ENCODE measurements at places on chromosomes 12 and 14.

DNA sequence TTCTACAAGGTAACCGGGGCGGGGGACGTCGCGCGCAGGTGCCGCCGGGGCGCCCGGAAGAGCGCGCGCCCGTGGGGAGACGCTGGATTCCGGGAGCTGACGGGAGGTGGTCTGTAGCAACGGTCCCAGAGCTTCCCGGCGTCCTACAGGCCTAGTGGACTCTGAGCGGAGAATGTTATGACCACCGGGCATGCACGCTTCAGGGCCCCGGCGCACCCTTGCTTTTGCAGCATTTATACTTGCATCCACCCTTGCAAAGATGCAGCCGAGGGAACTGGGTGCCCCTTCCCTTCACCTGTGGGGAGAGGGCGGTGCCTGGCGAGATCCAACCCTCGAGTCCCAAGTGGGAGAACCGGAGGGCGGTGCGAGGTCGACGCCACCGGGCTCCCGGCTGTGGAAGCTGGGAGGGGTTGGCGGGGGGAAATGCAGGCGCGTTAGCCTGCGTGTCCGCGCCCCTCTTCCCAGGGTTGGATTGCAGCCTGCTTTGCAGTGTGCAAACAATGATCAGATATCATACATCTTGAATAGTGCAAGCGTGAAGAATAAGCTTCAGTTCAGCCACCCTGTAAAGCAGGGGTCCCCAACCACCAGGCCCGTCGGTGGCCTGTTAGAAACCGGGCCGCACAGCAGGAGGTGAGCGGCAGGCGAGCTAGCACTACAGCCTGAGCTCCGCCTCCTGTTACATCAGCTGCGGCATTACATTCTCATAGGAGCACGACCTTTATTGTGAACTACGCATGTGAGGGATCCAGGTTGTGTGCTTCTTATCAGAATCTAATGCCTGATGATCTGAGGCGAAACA is 576 bp downstream of the ERP29 start:
- peak; percentile 55 for DNase-seq

DNA sequence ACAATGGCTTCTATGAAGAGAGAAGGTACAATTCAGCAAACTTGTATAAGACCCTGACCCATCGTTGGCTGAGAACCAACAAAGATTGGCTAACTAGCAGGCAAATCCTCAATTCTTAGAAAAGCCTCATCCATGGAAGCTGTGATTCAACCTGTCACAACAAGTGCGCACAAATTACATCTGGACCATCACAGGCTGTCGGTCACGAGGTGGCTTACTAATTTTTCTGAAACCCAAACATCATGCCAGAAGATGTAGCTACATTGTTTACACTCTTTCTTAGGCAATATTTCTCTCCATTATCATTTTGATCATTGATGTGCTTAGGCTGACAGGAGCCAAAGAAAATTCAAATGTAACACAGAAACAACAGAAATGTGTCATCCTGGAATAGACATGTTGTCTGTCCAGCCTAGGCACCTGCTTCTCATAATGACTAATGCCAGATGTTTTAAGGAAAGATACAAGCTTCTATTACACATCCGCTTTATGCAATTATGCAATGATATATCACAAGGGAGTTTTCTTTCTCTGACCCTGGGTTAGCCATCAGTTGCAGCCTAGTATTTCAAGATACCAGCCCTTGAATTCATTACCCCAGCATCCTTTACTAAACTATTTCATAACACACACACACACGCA is 92.9 kb upstream of the DIO2 start:
- no peak for DNase-seq

GRCh38 chr12:122519418-122519817 is 7.3 kb downstream of the RSRC2 start:
- DNase-seq: no peak

- no peak for DNase-seq
Measured at GRCh38 chr12:27332714-27333402, at the start of gene BMAL2. TSS of gene BMAL2 (plus strand) at chr12:27332836. CDS start at chr12:27333073, 237 bp downstream.

GRCh38 chr12:34022079-34022830 is at the start of gene ALG10:
TSS of gene ALG10 (plus strand) at chr12:34022496. CDS start at chr12:34022600, 104 bp downstream.
- peak; percentile 97 for DNase-seq

DNA sequence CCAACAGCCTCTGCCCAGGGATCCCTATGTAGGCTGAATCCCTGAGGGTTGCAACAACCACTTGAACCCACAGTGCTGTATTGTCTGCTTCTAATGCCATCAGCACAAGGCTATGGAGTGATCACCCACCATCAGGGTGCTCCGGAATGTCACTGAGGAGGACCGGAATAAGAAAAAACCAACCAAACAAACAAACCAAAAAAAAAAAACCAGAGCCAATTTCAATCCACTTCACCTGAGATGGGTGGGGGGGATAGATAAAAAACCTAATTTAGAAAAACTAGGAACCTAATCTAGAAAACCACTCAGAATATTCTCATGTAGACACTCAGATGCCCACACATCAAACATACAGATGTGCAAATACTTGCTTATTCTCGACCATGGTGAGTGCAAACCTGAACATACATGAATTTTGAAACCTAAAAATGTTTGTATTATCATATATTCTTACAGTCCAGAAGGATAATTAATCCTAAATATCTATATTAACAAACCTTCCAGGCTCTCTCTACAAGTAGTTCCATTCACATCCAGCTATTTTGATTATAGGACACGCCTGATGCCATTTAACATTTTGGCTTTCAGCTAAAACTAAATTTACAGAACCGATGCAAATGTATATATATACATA is 3.7 kb downstream of the TBX5 start:
- no peak for DNase-seq

DNA sequence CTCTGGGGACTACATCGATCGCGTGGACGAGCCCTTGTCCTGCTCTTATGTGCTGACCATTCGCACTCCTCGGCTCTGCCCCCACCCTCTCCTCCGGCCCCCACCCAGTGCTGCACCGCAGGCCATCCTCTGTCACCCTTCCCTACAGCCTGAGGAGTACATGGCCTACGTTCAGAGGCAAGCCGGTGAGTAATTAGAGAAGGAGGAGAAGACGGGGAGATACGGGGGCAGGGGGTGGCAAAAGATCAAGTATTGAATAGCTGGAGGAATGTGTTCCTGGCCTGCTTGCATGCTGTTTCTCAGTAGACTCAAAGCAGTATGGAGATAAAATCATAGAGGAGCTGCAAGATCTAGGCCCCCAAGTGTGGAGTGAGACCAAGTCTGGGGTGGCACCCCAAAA is 21.9 kb downstream of the OS9 start:
- no peak for DNase-seq

GRCh38 chr12:41743835-41744234 is 400.8 kb downstream of the GXYLT1 start:
- no peak for DNase-seq

DNA sequence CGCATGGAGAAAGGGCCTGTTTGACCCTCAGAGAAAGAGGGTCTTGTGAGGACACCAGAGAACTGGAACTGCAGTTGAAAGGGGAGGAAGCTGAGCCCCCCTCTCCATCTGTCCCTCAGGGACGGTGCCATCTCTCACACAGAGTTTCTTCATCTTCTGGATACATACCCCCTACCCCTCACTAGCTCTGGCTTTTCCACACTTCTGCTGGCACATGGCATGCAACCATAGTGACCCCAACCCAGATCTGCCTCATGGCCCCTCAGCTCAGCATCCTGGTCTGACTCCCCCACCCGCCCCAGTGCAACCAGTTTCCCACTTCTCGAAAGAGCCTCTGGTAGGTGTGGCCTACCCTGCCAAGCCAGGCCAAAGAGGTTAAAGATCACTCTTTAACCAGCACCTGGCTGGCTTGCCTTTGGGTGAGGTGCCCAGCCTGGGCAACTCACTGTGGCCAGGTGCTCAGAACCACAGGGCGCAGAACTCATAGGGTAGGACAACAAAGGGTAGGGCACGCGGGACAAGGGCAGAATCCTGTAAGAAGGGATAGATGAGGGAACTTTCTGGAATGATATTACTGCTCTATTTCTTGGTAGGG is 25.8 kb downstream of the GALNT16 start:
- DNase-seq: no peak

DNA sequence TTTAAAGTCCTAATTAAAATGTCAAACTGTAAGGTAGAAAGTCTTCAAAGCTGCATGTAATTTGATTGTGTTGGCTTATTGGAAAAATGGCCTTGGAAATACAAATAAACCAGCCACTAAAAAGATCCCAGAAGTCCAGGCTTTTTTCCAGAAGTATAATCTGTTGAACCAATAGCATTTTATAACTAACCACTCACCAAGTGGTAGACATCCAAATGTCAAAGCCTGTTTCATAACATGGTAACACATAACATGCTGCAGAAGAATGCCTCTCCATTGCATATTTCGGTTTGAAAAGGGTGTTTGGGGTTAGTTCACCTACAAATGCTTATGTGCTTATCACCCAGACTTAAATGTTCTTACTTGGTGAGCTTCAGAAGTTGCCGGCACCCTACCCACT is 183.7 kb upstream of the DIO2 start:
- DNase-seq: no peak

- DNase-seq: no peak
Measured at GRCh38 chr12:124687174-124687902, 119.9 kb upstream of the NCOR2 start.

- no peak for DNase-seq
Measured at GRCh38 chr12:9761419-9761781, 699 bp upstream of the CD69 start.

DNA sequence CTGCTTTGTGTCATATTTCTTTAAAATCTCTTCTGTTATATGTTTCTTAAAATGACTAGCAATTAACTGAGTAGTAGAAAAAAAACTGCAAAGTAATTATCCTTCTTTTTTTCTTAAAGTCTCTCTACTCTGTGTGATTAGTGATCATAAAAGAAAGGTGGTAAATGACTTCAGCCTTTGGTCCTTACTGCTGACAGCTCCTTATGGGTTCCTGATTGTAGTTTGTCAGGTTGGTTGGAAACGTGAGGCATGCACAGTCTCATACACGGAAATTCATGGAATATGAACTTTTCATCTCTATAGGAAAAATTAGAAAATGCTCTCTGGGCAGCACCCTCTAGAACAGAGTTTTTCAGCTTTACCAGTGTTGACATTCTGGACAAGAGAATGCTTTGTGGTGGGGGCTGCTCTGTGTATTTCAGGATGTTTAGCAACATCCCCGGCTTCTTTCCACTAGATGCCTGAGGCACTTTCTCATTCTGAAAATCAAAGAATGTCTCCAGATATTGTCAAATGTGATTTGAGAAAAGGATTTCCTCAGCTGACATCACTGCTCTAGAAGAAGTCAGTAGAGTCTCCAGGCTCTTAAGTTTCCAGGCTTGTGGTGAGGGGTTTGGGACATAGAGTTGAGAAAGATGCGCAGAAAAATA is 121.0 kb downstream of the PIK3C2G start:
- no peak for DNase-seq

DNA sequence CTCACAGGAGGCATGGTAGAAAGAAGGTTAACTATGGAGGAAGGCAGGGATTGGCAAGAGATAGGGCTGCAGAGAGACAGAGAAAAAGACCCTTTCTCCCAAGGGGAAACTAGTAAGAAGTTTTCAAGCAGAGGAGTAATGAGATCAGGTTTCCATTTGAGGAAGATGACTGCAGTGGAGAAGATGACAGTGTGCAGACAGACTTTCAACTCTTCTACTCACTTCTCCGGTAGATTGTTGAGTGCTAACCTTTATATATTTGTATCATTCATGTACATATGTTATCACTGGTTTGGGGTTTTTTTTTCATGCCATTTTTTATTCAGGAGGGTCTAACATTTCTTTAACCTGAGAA is 5.9 kb upstream of the B3GNT4 start:
- DNase-seq: no peak

DNA sequence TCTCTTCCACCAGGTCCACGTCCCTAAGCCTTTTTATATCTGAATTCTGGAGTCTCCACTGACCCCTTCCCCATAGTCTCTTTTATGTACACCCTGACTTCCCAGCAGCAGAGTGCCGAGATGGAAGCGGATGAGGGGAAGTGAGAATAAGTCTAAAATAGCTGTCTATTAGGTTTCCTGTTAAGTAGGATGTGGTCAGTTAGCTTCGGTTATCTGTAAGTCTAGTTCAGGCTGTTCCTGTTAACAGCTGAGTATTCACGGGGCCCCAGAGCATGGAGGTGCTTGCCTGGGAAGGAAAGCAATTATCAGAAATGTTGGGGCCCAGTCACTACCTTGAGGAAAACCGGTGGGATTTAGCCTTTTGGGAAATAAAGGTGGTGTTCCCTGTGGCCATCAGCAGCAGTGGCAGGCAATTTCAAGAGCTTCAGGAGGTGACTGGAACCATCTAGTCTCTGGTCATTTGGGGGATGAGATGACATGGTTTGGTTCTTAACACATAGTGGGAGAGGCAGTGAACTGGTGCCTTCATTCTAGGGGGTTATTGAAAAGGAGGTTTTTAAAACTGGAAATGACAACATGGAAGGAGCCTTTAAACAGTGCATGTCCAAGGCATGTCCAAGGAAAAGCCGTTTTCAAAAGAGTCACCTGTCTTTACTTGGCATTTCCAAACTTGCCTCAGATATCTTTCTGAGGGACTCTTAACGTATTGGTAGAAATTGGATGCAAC is 21.8 kb downstream of the CHST11 start:
- no peak for DNase-seq

DNA sequence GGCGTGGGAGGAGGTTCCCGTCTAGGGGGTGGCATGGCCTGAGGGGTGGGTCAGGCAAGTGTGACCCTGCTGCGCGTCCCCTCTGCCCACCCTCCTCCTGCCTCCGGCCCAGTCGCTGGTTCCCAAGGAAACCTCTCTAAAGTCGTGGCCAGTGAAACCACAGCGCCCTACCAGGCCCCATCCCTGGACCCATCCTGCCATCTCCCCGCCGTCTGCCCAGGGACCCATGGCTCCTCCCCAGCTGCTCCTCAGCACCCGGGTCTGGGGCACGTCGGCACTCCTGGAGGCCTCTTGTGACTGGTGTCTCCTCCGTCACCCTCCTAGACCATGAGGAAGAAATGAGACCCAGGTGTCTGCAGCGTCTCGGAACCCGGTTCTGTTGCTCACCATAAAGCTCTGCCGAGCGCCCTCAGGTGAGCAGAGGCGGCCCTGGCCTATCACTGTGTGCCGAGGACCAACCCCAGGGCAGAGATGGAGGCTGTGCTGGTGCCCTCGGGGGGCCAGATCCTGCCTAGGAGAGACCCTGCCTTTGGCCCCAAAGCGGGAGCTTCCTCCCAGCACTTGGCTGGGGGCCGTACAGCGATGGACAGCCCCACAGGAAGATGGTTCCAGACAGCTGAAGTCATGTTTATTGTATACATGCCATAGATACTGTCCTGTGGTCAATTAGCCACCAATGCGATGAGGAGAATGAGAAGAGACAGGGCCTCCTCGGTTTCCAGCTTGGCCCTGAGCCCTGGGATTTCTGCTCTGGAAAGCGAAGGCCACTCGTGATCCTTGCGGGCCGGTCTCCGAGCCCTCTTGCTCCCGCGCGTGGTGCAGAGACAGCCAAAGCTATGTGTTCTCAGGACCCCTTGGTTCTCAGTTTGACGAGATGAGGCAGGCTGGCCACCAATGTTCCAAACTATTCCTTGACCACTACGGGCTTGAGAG is 222.5 kb upstream of the RTL1 start:
- no peak for DNase-seq

DNA sequence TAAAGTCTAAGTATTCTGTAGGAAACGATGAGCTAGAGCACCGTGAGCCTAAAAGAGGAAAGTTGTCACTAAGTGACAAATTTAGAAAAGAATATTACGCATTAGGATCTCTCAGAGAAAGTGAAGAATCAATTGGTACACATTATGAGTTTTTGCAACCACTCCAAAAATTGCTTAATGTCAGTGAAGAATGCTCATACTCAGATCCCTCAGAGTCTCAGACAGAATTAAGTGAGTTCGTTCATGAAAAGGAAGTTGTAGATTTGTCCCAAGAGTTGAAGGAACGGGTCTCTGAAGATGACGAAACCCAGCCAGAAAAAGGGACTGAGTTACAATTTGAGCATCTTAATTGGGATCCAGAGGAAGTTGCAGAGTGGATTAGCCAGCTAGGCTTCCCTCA is 1.5 kb downstream of the SAMD15 start:
- no peak for DNase-seq

Measured in amygdala (tissue), 56 donors.